ENCODE measurements at places on chromosomes 3 and 15. TPM values are rescaled to one million over a fixed set of nuclear protein-coding genes. Genes with fewer than 3 reads are reported as not detected.

GRCh38 chr3:123349566-123350435 is 99.1 kb downstream of the ADCY5 start:
- no peak for DNase-seq

GRCh38 chr15:36365963-36366362 is 213.5 kb upstream of the CDIN1 start:
- DNase-seq: no peak

DNA sequence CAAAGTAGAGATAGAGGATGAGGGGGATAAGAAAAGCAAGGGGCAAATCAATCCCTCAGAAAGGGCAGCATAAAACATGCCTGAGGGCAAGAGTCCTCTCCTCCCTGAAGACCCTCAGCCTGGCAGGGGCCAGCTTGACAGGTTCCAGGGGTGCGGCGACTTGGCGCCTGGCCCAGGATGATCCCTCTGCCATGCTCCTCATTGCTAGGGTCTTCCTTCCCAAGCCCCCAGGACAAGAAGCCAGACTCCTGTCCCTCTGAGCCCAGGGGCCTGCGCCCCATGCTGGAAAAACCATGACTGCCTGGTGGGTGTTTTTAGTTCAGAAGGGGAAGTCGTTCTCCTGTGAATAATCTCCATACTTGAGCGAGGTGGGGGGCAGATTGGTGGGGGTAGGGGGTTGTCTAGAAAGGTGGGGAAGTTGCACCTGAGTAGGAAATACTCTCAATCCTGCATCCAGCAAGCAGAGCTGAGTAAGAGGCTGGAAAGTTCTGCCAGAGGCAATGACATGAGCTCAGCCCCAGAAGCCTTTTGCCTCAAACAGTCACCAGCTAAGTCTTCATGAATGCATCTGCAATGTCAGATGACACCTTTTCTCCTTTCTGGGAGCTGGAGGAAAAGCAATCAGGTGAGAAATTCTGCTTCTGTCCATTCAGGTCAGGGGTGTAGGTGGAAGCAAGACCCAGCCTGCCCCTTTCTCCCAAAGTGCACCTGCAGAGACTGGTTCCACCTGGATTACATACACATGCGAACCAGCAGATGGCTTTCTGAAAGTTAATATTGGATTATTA is 18.3 kb downstream of the SLC12A8 start:
- no peak for DNase-seq

DNA sequence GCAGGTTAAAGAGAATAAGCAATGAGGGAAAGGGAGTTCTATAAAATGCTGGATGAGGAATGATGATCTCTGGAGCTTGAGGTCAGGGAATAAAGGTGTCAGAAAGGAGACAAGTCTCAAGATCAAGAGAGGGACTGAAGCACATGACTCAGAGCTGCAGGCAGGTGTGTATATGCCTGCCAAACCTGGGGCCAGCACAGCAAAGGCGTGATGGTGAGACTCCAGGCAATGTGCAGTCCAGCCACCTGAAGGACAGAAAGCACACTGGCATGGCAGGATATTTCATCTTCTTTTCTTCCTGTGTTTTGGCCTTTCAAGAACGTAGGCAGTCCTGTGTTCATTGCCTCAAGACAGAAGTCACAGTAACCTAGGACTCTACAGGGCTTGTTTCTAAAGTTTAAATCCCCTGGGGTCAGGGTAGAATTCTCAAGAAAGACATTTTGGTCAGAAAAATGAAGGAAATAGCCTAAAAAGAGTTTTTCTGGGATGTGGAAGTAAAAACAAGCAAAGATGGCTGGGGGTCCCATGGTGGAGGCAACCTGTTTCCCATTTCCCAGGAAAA is 55.5 kb upstream of the TOPAZ1 start:
- DNase-seq: no peak

GRCh38 chr3:190983875-190984274 is 121.4 kb upstream of the GMNC start:
- no peak for DNase-seq

DNA sequence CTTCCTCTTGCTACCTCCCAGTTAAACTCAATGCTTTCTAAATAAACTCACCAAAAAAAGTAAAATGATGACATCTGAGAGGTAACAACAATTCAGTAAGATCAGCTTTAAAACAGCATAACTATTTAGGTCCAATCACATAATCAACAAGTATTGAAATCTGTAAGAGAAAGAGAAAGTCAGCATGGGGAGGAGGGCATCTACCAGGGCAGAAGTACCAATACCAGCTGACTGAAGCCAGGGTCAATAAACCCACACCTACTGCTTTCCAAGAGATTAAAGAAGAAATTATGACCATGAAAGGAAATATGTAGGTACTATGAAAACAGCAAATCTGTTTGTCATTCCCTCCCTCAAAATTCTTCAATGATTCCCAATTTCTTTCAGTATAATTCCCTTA is 42.2 kb upstream of the IGF2BP2 start:
- no peak for DNase-seq

DNA sequence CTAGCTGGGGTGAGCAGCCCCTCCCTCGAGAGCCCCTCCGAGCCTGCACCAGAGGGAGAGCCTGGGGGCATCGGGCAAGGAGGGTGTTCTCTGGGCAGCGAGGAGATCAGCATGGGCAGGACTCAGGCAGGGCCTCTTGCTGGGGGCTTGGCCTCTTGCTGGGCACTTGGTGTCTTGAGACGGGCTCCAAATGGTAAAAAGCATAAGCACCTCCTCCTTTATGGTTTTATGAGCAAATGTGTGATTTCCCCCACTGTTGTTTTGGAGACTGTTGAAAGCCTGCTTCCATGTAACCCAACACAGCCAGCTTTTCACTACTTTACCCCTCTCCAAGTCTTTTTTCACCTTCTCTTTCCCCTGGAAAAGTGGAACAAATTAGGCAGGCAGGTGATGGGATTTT is 239.3 kb downstream of the TLE3 start:
- DNase-seq: no peak

DNA sequence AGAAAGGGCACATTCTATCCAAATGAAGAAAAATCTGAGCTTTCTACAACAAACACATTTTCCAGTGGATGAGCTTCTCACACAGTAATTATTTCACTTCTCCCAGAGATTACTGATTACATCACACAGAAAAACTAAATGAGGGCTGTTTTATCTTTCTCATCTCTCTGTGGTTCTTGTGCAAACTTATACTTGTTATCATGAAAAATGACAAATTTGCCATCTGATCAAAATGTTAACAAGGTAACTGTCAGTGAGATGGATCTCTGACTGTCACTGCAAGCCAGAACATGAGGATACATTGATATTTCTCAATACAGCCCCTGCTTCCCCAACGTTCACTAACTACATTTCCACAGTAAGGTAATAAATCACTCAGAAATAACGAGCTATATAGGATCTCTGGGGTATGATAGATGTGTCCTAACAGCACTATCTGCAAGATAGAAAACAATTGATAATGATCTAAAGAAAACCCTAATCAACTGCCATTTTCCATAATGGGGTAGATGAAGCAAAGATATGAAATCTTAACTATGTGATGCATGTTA is 829.3 kb upstream of the CFAP20DC start:
- no peak for DNase-seq

DNA sequence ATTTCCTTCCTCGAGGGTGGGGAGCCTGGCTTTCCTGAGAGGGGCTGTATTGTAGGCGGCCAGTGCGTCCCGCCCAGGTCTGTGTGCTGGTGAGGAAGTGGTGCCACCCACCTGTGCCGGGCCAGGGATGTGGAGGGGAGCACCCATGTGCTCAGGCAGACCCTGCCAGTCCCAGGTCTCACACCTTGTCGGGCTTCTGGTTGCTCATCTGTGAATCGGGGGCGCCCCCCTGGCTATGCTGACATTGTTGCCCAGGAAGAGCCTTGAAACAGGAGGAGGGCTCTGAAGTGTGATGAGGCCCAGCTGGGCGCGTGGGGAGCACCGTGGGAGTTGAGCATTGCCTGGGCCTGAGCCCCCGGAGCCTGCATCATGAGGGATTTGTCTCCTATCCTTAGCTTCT is 4.8 kb downstream of the FBLN2 start:
- DNase-seq: no peak

- no peak for DNase-seq
Measured at GRCh38 chr15:68195336-68196112, 9.6 kb downstream of the CALML4 start.

- no peak for DNase-seq
Measured at GRCh38 chr3:149442043-149442442, 32.5 kb upstream of the TM4SF4 start.

GRCh38 chr3:31770822-31771326 is 210.2 kb downstream of the OSBPL10 start:
- no peak for DNase-seq

DNA sequence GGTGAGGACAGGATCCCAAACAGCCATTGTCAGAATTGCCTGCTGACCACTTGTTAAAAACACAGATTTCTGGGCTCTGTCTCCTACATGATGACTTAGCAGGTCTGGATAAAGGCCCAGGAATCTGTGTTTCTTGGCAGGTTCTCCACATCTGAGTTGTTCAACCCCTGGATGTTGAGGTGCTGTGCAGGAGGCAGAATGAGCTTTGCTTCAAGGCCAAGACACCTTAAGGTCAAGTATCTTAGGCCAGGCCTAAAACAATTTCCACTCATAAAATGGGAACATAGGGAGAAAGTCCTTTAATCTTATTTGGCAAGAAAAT is 678.7 kb upstream of the CFAP20DC start:
- DNase-seq: no peak

DNA sequence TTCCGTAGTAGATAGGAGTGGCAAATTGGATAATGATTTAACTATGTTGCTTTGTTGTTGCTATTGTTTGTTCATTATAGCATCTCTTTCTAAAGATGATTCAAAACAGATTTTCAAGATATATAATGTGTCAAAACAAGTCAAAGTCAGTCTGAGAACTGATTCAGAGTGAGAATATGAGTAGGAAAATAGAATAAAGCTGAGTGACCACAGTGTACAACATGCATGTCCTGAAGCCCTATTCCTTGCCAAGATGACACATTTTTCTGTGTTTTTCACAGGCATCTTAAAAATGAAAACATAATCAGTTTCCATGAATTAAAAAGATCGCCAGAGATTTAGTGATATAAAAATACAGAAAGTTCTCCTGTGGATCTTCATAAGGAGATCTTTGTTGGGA is 57.0 kb upstream of the THRB start:
- DNase-seq: no peak

DNA sequence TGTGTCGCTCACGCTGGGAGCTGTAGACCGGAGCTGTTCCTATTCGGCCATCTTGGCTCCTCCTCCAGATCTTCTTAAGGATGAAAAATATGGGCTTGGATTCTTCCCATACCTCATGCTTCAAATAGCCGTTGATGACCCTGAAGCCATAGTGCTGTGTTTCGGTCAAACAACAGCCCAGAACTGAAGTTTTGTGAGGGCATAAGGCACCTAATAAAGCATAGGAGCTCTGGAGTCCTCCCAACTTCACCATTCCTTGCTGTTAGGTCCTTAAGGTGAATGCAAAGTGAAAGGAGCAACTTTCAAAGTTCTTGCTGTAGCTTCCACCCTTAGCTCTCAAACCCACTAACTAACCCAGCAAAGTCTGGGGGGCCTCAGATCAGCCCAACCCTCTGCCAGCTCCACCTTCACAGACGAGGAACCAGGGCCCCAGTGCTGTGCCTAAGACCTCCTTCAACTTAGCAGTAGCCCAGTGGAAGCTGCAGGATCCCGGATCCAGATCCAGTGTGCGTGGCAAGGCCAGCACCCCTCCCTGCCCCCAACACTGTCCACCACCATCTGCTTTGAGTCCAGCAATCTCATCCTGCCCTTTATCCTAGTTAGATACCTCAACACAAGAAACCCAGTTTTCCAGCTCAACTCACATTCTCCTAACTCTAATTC is at the start of gene GRK7:
Gene GRK7 (plus strand): TSS at position 321 of the 663 bp plus-strand sequence. CDS start 14,877 bp downstream, outside the sequence.
- DNase-seq: no peak

GRCh38 chr3:172705170-172705569 is 5.7 kb downstream of the NCEH1 start:
- DNase-seq: no peak

DNA sequence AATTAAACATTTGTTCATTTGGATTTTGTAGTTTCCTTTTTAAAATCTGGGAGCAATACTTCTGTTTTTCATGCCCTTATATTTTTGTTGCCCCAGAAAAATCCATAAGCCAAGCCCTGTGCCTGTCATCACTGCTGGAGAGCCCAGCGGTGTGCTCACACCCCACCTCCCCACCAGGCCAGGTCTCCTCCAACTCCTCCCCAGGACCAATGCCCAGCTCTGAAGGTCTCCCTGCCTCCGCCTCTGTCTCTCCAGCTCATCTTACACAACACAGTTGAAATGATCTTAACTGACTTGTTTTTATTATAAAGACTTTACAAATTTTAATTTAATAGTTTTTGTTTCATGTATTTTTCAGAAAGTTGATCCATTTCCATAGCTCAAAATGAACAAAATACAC is 66.4 kb downstream of the RHCG start:
- no peak for DNase-seq

- DNase-seq: no peak
Measured at GRCh38 chr15:71730277-71731144, 79.8 kb upstream of the NR2E3 start.

DNA sequence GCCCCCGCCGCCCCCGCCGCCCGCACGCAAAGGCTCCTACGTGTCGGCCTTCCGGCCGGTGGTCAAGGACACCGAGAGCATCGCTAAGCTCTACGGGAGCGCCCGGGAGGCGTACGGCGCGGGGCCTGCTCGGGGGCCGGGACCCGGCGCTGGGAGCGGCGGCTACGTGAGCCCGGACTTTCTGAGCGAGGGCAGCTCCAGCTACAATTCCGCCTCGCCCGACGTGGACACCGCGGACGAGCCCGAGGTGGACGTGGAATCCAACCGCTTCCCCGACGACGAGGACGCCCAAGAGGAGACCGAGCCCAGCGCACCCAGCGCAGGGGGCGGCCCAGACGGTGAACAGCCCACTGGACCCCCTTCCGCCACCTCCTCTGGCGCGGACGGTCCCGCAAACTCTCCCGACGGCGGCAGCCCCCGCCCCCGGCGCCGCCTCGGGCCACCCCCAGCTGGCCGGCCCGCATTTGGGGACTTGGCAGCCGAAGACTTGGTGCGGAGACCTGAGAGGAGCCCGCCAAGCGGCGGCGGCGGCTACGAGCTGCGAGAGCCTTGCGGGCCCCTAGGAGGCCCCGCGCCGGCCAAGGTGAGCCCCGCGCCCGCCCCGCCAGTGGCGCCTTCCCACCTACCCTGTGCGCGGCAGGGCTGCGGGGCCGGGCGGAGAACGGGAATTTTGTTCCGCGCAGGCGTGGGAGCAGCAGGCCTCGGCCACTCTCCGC is 2.4 kb downstream of the SKOR1 start:
- DNase-seq: no peak

The ENTPD3 gene
- total RNA-seq: 8.5 TPM

The ANKUB1 gene
- not detected for total RNA-seq

The GRM7 gene
- 14.6 TPM for total RNA-seq

The UBE2E2 gene
- total RNA-seq: 120 TPM

The ATP13A4 gene
- total RNA-seq: 7.7 TPM

The CPNE4 gene
- 0.21 TPM for total RNA-seq

The CFAP161 gene
- total RNA-seq: 0.90 TPM

The HCLS1 gene
- total RNA-seq: 11.6 TPM

The PLCL2 gene
- 23.0 TPM for total RNA-seq
